ENCODE measurements at places on chromosomes 13 and 19.

GRCh38 chr19:10102787-10103236 is 334 bp upstream of the ANGPTL6 start:
- DNase-seq: peak; percentile 52

DNA sequence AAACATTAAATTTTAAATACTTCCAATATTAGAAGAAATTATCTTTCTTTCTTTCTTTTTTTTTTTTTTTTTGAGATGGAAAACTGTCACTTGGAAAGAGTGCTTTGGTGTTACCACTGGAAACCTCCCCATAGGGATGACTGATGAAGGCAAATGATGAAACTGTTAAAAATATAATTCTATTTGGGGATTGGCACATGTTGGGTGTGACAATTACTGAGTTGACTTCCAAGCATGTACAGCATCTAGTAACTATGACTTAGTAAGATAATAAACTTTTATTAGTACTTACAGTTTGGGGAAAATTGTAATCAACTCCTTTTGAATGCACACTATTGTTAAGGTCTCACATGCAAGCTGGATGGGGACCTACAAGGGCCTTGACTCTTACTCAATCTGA is 592.5 kb downstream of the KCTD12 start:
- DNase-seq: no peak

DNA sequence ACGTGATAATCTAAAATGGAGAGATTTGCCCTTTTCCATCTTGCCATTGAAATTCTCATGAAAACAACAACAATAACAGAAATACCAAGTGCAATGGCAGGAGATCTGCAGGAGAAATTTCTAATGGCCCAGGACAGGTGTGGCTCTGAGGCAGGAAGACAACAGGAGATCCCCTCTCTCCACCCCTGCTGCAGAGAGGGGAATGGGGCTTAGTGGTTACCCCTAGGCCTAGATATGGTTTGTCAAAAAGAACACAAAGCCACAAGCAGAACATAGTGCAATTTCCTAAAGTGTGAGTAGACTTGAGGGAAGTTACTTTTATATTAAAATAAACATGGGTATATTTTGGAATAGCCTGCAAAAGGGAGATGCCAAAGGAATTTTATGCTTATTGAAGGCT is 369.5 kb downstream of the KCNRG start:
- DNase-seq: no peak

- DNase-seq: peak; percentile 61
Measured at GRCh38 chr19:10289167-10289835, 451 bp upstream of the ICAM5 start.

DNA sequence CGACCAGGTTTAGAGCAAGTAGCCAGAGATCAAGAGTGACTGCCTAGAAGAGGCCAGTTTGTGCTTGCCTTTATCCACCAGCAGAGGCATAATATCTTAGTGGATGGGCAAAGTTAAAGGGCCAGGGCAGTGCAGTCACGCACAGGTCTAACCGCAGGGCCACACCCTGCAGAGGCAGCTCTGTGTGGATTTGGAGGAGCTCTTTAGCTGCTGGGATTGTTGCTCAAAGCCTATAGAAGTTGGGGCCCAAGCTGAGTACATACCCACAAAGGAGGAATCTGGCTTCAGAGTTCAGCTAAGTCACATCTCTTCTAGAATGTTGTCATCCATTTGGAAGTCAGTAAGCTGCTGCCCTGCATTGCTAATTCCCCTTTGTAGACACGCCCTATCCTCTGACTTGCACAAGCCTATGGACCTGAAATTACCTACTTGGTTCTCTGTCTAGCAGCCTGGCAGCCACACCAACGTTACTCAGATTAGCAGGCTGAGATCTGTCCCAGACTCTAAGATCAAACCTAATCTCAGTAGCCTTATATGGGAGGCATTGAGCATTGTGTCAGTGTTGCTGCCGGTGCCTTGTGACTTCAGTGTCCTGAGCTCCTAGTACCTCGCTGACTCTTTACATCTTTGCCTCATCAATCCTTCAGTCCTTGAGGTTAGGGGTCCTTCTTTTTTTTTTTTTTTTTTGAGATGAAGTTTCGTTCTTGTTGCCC is 102.9 kb upstream of the STARD13 start:
- peak; percentile 8 for DNase-seq

DNA sequence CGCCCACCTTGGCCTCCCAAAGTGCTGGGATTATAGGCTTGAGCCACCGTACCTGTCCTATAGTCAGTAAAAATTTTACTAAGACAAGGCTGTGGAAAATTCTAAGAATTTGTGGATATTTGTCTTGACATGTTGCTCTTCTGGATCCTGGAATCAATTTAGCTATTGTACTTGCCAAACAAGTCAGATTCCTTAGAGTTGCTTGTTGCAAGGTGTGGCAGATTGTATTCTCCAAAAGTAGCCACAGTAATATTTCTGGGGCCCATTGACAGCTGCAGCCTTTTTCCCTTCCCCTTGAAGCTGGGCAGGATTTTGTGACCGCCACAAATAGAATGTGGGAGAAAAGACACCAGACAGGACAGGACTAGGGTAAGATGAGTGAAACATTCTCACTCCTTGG is 98.8 kb upstream of the TMTC4 start:
- no peak for DNase-seq
